Activated CD8-positive, alpha-beta memory T cell treated with anti-CD3 and anti-CD28 coated beads, Interleukin-2, amount 10 ng/mL, durations not matched to agents 7 days and 5 days (primary cell): ENCODE measurements at places on chromosomes 3 and 15.

- no peak for DNase-seq
Observed at GRCh38 chr3:69305011-69305410, 80.9 kb downstream of the FRMD4B start.

GRCh38 chr3:107272885-107273284 lies 104.4 kb upstream of the CCDC54 start:
- no peak for DNase-seq

DNA sequence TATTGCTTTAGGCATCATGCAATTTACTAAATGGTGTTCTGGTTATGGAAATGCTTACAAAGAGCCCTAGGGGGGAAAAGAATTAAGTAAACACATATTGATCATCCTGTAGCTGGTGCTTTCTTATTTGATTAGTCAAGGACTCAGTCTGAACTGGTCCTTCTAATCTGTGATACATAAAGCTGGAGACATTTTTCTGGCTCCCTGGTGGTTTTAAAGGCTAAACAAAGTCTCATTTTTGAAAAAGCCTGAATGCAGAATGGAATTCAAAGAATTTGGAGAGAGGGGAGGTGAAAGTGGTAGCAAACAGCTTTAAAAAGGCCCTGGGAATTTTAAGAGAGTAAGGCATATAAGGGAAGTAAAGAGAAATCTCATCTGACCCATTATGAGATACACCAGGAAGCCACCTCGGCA lies 149.7 kb downstream of the RBMS3 start:
- DNase-seq = no peak

GRCh38 chr15:60932051-60932915 lies 296.8 kb downstream of the RORA start:
- DNase-seq = peak; percentile 75

DNA sequence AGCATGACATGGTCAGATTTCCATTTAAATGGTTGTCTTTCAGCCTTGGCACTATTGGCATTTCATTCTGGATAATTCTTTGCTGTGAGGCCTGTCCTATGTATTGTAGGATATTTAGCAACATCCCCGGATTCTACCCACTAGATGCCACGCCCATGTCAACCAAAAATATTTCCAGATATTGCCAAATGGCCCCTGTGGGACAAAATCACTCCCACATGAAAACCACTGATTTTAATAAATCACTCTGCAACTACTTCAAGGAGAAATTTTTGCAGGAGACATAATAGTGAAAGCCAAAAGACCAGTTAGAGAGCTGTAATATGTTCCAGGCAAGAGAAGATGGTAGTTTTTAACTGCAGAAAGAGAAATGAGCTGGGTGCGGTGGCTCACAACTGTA lies 55.9 kb upstream of the RARB start:
- DNase-seq = no peak

GRCh38 chr3:123337948-123338619 lies 110.8 kb downstream of the ADCY5 start:
- no peak for DNase-seq

DNA sequence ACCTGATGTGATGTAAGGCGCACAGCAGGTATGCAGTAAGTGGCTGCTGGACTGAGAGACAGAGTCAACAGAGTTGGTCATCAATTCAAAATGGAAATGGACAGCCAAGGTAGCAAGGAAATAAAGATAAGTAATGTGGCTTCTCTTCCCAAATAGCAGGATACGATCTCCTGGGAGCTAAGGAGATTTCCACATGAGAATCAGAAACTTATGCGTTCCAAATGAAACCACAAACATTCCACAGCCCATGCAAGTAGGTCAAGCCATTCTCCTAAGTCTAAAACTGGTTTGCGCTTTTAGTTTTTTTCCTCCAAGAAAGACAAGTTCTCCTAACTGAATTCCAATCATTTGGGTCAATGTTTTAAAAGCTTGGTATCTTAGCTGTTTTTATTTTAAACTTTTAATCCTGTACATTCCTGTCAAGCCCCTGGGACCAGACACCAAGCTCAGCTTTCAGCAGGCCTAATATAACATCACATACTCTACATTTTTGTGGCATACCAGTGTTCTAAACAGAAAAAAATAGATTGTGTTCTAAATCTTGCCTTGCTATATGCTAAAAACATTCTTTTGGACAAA lies 73.7 kb upstream of the TSPAN3 start:
- DNase-seq = no peak

DNA sequence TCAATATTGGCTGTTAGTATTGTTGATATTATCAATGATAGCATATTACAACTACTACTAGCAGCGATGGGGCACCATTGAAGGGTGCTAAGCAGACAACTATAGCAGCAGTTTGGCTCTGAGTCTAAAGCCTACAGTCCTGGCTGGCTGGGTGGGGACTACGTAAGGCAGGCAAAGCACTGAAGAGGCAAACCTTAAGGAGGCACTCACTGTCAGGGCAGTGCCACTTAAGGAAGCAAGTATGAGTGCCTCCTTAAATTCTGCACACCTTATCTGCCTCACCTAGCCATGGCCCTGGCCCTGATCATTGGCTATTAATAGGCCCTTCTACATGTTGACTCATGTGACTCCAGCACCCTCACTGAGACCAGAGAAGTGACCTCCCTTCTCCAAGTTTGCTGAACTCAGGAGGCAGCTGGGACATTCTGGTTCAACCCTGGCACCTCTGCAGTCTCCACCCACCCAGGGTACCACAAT lies 20.6 kb downstream of the CDCP1 start:
- DNase-seq = no peak

DNA sequence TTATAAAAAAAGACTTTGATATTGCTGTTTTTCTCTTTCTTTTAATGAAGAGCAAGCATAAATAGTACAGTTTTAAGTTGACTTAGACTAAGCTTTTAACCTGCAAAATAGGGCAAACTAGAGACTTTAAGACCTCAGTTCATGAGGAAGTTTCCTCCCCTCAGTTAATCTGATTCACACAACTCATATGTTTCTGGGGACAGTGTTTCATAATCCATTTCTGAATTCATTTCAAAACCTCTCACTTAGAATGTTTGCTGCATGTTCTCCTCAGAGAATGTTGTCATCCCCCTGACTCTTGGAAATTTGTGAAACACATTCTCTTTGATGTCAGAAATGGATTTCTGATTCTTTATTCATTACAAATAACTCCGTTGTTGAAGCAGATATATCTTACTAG lies 79.3 kb upstream of the SKOR1 start:
- DNase-seq = no peak

DNA sequence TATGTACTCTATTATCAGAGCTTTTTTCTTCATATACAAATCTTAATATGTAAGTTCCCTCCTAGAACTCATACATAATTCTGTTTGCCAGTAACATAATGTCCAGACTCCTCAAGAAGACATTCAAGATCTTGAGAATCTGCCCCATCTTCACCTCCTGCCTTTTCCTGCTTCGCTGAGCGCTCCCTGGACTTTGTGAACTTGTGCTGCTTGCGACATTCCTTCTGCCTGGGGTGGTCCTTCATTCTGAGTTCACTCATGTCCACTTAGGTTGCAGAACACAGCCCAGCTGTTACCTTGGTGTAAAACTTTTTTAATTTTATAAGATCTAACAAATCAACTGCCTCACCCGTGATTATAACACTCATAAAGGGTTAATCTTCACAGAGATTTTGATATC lies 478.5 kb upstream of the EPHA3 start:
- DNase-seq = no peak

DNA sequence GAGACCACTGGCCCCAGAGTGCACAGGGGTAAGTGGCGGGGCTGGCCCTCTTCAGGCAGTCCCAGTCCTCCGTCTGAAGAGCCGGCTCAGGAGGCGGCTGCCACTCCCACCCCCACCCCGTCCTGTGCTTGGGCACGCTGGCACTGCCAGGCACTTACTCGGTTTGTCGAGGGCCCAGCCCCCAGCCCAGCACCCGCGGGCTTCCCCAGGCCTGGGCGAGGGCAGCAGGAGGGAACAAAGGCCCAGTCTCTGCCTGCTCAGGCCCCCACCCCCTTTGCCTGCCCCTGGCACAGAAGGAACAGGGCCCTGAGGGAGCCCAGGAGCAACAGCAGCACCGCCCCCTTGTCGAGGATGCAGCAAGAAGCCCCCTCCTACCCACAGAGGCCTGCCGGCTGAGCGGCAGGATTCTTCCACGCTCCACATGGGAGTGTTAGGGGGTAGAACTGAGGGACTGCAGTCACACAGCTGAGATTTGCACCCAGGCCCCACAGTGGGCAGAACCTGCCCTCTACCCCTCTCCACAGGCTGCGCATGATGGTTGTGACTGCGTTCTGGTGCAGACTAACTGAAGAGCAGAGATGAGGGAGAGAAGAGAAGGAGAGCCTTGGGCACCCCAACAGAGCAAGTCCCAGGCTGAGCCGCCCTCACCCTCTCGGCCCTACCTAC lies 8.9 kb downstream of the DUSP7 start:
- no peak for DNase-seq

GRCh38 chr3:153210146-153210545 lies 48.1 kb downstream of the RAP2B start:
- no peak for DNase-seq

DNA sequence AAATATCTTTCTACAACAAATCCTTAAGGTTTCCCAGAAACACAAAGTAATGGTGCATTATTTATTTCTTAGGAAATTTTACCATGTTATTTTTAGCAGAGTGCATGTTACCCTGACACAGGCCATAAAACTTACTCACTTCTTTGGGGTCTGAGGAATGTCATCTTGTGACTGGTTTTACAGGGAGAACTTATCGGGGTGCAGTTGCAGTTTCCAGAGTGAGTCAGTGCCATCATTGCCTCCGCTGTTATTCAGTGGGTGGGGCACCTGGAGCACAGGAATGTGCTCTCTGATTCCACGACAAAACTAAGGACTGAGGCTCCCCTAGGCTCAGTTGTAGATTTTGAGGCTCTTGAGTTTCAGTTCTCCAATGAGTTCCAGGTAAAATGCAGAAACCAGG lies 11.1 kb upstream of the GREM1 start:
- DNase-seq = no peak

- DNase-seq = no peak
Observed at GRCh38 chr3:152591515-152591914, 243.4 kb upstream of the P2RY1 start.

DNA sequence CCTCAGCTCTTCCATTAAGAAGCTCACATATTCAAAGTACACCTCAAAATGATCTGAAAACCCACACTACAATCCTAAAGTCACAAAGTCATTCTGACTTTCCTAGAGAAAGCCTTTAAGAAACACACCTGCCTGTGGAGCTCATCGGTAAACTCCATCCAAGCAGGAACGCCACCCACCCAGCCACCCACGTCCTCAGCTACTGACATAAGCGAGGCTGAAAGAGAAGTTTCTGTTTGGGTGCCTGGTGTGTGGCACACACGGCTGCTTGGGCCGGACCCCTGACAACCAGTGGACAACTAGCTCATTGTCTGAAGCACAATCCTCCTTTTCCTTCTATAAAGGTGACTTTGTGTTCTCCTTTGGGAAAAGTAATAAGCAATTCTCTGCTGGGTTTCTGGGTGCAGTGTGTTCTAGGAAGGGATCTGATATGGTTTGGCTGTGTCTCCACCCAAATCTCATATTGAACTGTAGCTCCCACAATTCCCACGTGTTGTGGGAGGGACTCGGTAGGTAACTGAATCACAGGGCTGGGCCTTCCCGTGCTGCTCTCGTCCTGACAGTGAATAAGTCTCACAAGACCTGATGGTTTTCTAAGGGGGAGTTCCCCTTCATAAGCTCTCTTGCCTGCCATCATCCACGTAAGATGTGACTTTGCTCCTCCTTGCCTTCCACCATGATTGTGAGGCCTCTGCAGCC lies 26.1 kb downstream of the FAM174B start:
- DNase-seq = no peak

- DNase-seq = no peak
Observed at GRCh38 chr3:33826688-33827087, 28.3 kb downstream of the PDCD6IP start.
